Stimulated activated CD8-positive, alpha-beta memory T cell treated with anti-CD3 and anti-CD28 coated beads, Interleukin-15, amount 100 ng/mL, for 24 hours (primary cell): ENCODE measurements at places on chromosomes 7 and 10.

- no peak for DNase-seq
Measured at GRCh38 chr10:48302515-48303476, 3.7 kb upstream of the MAPK8 start.

DNA sequence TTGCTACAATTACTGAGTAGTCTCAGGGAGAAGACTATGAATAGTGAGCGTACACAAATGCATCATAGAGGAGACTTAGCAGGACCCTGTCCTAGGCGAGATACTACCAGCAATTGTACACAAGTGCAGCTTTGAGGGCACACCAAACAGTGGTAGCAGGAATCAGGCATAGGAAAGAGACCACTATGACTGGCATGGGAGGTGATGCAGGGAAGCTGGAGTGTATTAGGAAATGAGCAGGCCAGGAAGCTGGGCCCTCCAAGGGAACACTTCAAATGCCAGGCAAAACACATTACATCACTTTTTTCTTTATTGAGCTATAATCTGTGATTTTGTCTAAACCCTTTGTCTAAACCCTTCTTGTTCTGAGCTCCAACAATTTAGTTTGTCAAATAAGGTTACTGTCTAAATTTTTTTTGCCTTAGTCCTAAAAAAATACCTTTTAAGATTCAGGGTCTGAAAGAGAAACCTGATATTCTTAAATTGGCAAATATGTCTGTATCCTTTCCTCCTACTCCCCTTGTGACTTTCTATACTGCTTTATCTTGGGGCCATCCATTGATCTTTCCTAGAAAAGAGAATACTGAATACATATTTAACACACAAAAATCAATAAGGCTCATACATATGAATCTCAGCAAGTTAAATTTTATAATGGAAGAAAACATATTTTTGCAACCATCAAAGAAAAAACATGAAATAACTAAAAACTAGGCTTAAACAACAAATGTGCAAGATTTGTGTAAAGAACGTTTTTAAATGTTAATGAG, 193.8 kb upstream of the PHYHIPL start:
- no peak for DNase-seq

DNA sequence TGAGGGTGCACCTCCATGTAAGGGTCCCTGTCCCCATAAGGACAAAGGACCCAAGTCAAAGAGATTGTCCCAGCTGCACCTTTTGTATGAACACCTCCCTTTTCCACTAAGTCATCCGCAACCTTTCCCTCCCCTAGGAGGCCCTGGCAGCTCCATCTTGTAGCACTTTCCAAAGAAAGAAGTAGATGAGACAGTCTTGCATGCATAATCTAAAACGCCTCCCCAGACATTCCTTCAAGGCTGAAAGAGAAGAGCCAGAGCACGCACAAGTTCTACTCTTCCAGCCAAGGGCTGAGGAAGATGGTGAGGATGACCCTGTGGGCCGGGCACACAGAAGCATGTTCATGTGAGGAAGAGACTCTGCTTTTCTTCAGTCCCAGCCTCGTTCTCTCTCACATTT, 194.4 kb downstream of the TNS3 start:
- no peak for DNase-seq

DNA sequence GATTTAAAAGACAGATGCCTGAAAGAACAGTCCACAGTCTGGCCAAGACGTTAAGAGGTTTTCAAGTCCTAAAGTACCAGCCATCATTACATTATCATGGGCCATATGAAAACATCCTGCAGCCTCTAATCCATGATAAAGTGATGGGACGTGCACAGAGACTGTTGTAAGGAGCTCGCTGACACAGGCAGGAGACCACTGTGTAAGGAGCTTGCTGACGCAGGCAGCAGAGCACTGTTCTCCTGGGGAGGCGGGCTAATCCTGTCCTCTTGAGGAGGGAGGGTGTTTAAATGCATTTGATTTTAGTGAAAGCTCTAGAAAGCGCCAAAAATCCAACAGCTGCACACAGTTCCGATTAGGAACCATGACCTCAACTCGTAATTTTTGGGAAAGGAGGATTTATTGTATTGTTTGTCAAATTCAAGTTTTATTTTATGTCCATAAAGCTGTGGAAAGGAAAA, 16.9 kb downstream of the SVIL start:
- no peak for DNase-seq

DNA sequence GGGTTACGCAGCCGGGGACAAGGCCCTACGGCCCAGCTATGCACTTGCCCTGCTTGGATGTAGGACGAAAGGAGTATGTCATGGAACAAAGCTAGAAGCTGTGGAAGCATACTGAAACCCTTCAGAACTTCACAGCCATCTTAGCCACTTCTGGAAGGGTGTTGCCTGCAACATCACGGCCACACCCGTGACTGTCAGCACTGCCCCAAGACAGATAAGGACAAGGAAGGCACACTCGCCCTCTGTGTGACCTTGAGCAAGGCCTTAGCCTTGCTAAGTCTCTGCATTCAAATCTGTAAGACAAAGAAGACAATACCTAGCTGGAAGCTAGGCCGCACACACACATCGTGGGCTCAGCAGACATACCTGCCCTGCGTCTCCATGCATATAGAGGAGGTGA, 352.5 kb upstream of the MGMT start:
- no peak for DNase-seq

- DNase-seq, result no peak
Measured at GRCh38 chr10:8026349-8027259, 27.9 kb upstream of the GATA3 start.
